ENCODE measurements at places on chromosomes 1 and 21.

- DNase-seq = no peak
Measured at GRCh38 chr1:19443326-19443725, 42.0 kb downstream of the CAPZB start.

GRCh38 chr1:207022996-207023679 is 9.4 kb downstream of the C1orf116 start:
- no peak for DNase-seq

- no peak for DNase-seq
Measured at GRCh38 chr1:192869308-192869940, 60.6 kb downstream of the RGS2 start.

DNA sequence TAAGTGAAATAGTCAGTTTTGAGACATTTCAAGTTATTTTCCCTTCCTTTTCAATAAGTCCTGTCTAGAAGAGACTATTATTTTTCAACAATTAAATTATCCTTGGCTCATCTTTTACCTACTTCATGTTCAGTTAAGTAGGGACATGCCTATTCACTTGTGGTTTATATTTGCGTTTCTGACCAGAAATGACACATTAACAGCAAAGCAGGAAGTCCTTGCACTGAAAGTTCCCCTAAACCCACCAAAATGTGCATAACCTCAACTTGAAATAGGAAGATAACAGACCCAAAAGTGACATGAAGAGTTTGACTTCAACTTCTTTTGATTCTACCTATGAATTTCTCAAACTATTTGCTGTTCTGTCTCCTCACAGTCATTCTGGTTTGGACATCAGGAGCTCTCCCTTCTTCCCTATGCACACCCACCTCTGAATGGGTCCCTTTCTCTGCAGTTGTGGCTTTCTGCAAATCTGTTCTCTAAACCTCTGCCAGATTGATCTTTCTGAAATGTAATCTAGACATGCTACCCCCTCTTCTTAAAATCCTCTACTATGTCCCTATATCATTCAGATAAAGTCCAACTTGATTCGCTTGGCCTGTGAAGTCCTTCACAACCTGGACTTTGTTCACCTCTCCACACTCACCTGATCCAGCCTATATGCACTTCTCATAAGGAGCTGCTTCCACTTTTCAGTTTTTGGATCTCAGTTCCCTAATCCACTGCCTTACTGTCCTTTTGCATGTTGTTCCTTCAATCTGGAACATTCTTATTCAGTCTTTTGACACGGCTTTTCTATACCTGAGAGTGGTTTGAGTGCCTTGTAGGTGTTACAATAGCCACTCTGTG is 661.5 kb upstream of the ADGRL4 start:
- DNase-seq = no peak

- no peak for DNase-seq
Measured at GRCh38 chr1:205446828-205447227, 9.0 kb downstream of the BLACAT1 start.

DNA sequence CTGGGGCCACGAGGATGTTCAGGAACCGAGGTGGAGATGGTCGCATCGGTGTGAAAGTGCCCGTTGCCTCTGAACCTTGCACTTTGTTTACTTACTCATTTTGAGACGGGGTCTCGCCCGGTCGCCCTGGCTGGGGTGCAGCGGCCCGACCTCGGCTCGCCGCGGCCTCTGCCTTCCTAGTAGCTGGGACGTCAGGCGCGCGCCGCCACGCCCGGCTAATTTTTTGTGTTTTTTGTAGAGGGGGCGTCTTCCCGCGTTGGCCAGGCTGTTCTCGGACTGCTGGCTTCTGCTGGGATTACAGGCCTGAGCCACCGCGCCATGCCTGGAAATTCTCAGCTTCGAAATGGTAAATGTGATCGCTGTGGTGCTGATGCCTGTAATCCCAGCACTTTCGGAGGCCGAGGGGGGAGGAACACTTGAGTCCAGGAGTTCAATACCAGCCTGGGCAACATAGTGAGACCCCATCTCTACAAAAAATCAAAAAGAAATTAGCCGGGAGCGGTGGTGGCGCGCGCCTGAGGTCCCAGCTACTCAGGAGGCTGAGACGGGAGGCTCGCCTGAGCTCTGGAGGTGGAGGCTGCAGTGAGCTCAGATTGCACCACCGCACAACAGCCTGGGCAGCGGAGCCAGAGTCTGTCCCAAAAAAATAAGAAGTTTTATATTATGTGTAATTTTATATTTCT is 684 bp upstream of the MRPL20 start:
- DNase-seq = no peak

Data from substantia nigra (tissue), 51 donors.